ENCODE measurements at places on chromosomes 13 and 19.

- DNase-seq, result no peak
These were observed 4.6 kb downstream of the UBA2 start for GRCh38 chr19:34432797-34433196.

DNA sequence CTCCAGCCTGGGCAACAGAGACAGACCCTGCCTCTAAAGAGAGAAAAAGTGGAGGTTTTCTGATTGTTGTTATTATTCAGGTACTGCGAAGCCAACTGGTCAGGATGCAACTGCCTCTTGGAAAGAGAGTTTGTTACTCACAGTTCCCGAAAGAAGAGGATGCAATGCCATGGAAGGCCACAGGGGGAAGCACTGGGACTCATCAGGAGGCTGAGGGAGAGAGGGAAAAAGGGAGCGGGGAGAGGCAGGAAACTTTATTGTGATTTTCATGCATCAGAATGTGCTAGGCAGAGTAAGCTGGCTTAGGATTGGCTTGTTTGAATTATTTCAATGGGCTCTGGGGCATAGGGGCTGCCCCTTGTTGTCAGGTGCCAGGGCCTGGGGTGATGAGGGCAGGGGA lies 27.6 kb downstream of the MYO9B start:
- no peak for DNase-seq

- no peak for DNase-seq
These were observed 6.0 kb upstream of the HAS1 start for GRCh38 chr19:51729781-51730180.

- DNase-seq, result no peak
These were observed 52.5 kb upstream of the POMP start for GRCh38 chr13:28606466-28606865.

GRCh38 chr19:10133596-10133995 lies 13.9 kb upstream of the EIF3G start:
- no peak for DNase-seq

GRCh38 chr13:86051134-86052103 lies 252.2 kb upstream of the SLITRK6 start:
- no peak for DNase-seq

DNA sequence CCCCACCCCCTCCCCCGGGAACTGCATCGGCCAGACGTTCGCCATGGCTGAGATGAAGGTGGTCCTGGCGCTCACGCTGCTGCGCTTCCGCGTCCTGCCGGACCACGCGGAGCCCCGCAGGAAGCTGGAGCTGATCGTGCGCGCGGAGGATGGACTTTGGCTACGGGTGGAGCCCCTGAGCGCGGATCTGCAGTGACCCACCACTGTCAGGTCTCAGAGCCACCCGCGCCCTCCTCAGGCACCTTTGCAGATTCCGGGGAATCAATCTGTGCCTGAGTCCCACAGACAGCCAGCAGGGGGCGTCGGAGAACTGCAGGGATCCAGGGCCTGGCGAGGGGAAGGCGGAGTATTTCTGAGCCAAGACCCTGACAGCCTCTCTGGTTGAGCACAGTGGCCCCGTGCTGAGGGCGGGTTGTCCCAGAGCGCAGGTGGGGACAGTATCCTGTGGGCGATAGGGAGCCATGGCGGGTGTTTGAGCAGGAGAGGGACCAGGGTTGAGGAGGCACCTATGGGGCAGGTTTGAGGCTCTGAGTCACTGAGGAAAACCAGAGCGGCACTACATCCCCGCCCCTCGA lies 30.4 kb upstream of the CYP4F8 start:
- DNase-seq, result peak; percentile 11

GRCh38 chr19:39031368-39032062 lies 834 bp downstream of the FBXO27 start:
- peak; percentile 99 for DNase-seq

DNA sequence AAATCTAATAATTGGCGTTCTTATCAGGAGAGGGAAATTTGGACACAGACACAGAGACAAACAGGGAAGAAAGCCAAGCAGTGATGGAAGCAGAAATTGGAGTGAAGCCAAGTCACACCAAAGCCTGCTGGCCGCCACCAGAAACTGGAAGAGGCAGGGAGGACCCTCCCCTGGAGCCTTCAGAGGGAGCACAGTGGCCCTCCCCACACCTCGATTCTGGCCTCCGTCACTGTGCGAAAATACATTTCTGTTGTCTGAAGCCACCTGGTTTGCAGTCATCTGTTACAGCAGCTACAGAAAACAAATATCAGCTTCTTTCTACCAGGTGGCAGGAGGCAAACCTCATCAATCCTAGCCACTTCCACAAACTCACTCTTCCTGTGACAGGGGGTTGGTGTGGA lies 8.3 kb upstream of the TLE6 start:
- DNase-seq, result no peak

DNA sequence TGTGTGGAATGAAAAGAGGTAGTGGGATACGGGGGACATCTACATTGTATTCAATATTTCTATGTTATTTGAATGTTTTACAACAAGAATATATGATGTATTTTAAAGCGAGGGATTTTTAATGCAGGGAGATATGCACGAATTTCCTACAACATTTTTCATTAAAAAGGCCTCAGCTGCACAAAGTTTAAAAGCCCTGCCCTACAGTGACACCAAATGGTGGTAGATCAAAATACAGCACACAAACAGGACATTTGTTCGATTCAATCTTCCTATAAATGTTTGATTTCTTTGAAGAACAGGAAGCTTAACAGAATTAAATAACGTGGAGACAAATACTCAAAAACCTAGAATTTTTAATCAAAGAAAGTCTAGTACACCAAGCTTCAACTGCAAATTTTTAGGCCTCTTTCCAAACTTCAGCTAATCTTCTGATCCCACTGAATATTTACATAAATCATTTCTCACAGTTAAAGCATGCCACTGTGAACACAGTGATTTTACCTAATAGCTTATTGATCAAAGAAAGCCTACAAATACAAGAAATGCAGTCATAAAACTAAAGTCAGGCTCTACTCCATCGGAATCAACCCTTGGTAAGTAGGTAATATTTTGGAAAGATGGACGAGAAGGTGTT lies 257.2 kb downstream of the DIAPH3 start:
- DNase-seq, result no peak

All from NCI-H1930 (cell line).